ENCODE measurements at places on chromosomes 5 and 9. TPM values are rescaled to one million over a fixed set of nuclear protein-coding genes. Genes with fewer than 3 reads are reported as not detected.

The WNT8A gene
- total RNA-seq: not detected

The NPR3 gene
- total RNA-seq: 33.7 TPM

The GHR gene
- 25.4 TPM for total RNA-seq

The CNTFR gene
- total RNA-seq: 7.5 TPM

DNA sequence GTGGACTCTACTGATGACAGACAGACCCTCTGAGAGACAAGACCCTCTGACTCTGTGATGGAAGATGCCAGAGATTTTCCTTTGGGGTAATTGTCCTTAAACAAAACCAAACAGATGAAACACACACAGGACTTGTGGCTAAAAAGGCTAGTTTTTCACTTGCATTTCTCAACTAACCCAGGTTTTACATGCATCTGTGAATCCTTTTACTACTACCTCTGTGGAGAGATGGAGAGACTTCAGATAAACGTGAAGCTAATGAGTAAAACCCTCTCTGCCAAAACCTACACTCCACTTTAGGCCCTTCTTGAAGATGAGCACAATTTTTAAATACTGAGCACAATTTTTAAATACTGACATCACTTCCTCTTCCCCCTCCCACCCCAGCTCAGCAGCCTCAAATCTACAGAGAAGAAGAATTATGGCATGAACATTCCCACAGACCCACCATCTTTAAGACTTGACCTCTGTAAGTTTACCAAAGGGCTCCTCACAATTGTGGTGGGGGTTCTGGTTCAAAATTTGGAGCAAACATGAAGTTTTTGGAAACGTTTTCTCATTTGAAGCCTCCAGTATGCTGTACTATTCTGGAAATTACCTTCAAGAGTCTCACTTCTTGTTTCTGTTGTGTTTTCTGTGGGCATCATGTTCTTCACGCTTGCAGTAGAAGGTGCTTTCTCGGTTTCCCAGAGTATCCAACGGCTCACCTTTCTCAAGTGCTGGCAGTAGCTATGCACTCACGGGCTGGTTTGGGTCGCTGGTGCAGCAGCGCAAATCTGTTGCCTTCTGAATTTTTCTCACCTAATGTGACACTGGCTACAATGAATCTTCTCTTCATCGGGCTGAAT, 42.7 kb downstream of the ACER2 start:
- no peak for DNase-seq

DNA sequence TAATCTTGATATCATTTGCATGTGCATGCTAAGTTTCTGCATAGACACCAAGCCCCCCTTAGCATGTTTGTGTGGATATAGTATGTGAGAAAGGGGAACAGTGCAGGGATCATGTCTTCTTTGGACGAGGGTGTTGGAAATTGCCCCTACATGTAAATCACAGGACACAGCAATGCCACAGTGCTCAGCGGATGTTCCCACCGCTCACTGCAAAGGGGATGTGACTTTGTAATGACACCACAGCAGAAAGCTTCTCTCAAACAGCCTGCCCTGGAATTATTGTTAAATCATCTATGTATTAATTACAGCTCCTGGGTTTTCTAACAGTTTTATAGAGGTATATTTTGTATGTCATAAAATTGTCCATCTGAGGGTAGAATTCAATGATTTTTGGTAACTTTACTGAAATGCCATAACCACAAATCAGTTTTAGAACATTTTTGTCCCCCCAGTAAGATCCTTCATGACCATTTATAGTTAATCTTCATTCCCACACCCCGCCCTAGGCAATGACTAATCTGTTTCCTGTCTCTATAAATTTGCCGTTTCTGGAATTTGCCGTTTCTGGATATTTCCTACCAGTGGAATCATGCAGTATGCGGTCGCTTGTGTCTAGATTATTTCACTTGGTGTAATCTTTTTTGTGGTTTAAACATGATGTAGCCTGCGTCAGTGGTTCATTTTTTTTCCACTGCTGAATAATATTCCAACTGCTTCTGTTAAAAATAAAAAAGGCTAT, 648.5 kb upstream of the WWC1 start:
- DNase-seq: no peak

DNA sequence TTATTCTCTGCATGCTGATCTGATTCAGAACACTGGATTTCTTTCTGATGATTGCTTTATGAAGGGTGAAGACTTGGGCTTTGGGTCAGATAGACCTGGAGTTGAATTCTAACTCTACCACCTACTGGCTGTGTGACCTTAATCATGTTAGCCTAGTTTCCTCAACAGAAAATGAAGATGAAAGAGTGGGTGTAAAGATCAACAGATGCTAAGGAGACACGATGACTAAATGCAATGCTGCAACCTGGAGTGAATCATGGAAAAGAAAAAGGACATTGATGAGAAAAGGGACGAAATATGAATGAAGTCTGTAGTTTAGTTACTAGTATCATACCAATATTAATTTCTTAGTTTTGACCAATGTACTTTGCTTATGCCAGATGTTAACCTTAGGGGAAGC, 27.8 kb upstream of the DENND1A start:
- DNase-seq: no peak

DNA sequence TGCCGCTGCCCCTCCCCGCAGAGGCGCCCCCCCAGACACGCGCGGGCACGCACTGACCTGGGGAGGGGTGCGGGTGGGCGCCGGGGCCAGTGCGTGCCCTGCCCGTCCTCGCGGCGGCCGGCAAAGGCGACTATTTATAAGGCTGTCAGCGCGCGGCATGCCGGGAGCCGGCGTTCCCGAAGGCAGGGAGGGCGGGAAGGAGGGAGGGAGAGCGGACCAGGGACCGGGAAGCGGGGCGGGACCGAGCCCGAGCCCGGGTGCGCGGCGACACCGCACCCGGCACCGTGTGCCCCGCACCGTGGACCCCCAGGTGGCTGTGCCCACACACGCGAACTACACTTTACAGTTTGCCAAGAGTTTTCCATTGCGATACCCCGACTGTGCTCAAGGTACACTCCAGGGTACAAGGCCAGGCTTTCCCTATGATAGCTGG, at the start of gene AK1:
AK1 (minus strand) TSS at position 110 of the 433 bp plus-strand sequence. CDS start 3,058 bp downstream, outside the sequence.
- peak; percentile 43 for DNase-seq

DNA sequence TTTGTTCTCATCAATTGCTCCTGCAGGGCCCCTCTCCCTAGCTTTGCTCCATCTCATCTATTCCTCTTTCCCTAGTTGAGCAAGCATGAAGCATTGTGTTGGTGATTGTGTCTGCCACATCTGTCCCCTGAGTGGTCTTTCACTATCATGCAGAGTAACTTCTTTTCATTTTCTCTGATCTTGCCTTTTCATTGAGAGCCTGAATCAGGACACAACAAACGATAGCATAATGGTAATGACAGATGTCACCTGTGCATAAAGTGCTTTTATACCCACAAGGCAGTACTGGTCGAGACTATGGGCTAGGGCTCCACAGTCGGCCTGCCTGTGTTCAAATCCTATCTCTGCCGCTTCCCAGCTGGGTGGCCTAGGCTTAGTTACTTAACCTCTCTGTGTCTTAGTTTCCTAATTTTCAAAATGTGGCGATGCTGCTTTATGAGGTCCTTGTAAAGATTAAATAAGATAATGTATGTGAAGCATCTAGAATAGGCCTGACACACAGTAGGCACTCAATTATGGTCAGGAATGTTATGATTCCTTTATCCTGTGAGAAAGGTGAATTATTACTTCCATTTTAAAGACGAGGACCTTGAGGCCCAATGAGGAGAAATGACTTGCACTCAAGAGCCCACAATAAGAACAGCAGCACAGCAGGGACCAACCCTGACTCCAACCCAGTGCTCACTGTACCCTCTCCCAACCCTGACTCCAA, 137.1 kb upstream of the ZNF618 start:
- DNase-seq: peak; percentile 13
